ENCODE measurements at places on chromosomes 11 and 22. TPM values are rescaled to one million over a fixed set of nuclear protein-coding genes. Genes with fewer than 3 reads are reported as not detected.

GRCh38 chr22:36713436-36713835 lies 9.9 kb upstream of the CACNG2 start:
- DNase-seq, result no peak

GRCh38 chr11:64093233-64094039 lies 57.7 kb downstream of the FLRT1 start:
- DNase-seq, result no peak

DNA sequence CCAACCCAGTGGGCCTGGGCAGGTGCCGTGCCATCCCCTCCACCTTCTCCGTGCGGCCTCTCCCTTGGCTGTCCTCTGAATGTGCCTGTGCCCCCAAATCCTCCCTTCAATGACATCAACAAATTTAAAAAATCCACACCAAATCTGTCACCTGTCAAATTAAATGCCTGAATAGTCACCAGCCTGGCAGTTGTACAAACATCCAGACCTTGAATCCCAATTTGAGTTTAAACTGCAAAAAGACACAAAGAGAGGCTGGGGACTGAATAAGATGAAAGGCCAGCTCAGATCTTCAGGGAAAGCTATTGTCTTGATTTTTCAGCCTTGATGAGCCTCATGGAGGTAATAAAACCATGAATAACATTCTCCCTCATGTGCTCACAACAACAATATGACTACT lies 194.7 kb downstream of the KIRREL3 start:
- DNase-seq, result no peak

DNA sequence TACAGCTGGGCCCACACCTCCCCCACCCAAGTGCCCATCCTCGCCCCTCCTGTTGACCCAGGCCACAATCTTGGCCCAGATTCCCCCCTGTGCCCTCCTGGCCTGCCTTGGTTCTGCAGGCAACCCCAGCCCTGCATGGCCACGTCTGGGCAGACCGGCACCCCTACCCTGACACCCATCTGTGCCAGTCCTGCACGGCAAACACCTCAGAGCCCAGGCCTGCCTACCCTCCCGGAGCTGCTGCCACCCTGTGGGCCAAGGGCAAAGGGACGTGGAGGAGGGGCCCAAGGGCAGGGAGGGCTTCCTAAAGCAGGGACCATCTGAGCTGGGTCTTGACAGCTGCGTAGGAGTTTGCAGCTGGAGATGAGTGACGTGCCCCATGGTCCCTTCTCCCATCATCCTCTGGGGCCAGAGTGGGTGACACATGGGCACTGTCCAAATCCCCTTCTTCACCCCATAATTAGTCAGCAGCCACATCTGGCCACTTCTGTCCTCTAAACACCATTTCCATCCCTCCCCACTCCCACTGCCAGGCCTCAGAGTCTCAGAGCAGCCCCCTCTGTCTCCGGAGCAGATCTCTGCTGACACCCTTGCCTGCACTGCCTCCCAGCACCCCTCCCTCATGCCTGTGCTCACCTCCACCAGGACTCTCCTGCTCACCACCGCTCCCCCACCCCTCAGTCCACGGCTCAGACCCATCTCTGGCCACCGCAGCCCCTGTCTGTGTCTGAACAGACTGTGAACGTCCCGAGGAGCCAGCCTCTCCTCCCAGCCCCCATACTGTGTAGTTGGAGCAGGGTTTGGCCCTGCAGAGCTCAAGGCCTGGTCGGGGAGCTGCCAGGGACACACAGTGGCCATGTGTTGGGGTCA lies 35.6 kb upstream of the PPARA start:
- DNase-seq, result no peak

GRCh38 chr11:66469441-66469840 lies 2.7 kb downstream of the PELI3 start:
- DNase-seq, result no peak

GRCh38 chr11:73376803-73377629 lies 817 bp downstream of the RELT start:
- peak; percentile 61 for DNase-seq

- DNase-seq, result no peak
Observed at GRCh38 chr22:17851759-17852158, 77.5 kb upstream of the BID start.

DNA sequence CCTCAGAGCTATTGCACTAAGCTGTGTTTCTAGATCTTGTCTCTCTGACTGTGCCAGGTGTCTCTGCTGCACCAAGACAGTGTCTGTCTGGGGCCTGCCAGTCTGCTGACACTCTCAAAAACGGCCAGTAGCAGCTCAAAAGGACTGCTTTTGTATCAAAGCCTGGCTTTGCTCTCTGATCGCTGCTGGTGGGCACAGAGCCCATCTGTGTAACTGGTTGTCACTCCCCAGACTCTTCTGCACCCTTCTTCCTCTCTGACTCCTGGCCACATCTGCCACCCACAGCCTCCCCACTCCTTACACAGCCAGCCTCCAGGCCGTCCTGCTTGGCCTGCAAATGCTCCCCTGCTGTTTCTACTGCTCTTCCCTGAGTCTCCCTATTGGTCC lies 26.5 kb downstream of the MED15 start:
- no peak for DNase-seq

GRCh38 chr11:128936606-128937251 lies 5.9 kb downstream of the TP53AIP1 start:
- DNase-seq, result no peak

DNA sequence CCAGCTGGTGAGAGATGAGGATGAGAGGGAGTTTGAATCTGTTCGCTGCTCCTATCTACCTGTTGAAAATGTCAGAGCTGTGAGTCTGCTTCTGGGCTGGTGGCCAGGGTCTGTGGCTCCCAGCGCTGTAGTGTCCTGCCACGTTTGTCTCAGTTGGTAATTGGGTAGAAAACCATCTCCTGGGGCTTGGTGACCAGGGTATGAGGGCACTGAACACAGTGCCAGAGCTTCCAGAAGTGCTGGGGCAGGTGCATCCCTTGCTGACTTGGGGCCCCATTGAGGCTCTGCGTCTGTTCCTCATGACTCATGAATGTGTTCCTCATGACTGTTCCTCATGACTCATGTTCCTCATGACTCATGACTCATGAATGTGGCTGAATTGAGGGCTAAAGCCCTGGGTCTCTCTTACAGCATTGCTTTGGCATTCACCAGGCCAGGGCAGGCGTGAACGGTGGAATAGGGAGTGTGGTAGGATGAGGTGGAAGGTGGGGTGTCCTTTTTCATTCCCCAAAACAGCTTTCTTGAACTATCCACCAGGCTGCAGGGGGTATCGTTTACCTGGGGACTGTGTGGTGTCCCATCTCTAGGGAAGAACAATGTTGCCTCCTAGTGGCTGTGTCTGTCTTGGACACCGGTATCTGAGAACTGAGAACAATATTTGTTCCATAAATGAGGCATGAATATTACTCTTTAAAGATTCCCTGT lies 139.5 kb downstream of the COMMD9 start:
- DNase-seq, result peak; percentile 22

DNA sequence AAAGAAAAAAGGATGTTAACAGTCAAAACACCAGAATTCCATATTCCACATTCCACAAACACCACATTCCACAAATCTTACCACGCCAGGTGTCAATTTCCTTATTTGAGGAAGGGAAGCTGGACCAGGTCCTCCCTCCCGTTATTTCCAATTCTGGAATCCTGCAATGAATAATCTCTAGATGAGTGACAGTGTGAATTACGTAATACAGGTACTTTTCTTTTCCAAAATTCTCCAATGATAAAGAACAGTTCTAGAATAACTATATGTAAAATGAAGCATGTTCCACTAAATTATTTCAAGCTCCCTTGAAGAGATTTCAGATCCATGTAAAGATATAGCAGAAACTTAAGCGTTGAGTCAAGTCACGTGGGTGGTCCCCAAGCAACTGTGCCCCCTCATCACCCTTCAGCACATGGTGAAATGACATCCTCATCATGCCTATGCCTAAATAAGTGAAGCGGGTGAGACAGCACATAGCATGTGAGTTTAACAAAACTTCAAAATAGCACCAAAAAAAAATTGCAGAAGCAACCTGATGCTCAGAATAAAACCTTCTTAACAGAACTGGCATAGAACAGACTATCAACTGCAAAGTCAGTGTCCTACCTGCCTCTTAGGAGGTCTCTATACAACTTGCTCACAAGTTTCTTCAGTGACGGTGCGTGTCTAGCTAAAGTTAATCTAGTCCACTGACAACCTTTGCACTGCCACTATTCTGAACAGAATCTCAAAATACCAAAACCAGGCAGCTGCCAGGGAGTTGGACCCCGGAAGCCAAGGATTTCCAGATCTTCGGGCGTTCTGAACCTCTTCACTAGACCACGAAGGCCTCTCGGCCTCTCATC lies 876 bp downstream of the NFRKB start:
- DNase-seq, result no peak

DNA sequence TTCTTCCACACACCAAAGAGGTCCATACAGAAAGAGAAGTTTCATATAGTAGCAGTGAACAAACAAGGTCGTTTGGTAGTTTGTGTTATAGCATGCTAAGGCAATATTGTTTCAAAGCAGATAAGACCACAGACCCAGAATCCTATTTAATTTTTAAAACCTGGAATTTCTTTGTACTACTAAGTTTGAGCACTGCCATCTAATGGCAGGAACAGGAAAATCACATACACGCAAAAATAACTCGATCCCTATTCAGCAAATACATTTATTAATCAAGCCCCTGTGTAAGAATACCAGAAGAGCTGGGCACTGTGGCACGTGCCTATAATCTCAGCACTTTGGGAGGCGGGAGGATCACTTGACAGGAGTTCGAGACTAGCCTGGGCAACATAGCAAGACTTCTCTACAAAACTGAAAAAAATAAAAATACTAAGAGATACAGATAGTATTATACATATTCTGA lies 2.9 kb upstream of the BTBD10 start:
- no peak for DNase-seq

GRCh38 chr11:64870176-64870892 lies 8.1 kb downstream of the EHD1 start:
- no peak for DNase-seq

- no peak for DNase-seq
Observed at GRCh38 chr11:46020084-46020599, 97.7 kb downstream of the LARGE2 start.

DNA sequence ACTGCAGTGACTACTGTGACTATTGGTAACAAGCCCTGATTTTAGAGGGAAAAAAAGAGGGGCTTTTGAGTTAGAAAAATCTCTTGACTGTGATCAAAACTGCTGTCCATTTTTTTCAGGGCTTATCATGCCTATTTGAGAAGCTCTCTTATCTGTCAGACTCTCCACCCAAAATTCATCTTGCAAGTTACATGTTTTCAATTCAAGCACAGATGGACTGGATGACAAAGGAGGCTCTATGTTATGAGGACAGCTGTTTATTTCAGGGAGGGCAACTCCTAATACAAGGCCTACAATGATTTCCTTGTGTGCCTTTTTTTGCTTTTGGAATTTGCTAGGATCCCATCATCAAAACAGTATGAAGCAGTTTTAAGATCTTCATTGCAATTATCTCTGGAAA lies 35.2 kb upstream of the USP47 start:
- no peak for DNase-seq

- no peak for DNase-seq
Observed at GRCh38 chr22:50728523-50728931, 9.5 kb upstream of the ACR start.

DNA sequence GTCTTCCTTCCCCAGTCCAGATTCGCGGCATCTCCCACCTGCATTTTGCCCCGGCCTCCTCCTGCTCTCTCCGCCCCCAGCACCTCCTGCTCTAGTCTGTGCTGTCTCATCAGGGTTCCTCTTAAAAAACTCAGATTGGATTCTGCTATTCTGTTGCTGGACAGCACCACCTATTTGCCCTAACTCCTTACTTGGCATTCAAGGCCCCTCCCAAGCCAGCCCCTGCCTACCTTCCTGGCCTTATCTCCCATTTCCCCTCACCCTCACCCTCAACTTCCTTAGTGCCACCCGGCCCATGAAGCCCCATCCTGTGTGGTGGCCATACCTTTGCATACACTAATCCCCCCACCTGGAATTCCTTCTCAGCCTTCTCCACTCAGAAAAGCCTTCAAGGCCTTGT lies 59.9 kb upstream of the PRDM11 start:
- no peak for DNase-seq

DNA sequence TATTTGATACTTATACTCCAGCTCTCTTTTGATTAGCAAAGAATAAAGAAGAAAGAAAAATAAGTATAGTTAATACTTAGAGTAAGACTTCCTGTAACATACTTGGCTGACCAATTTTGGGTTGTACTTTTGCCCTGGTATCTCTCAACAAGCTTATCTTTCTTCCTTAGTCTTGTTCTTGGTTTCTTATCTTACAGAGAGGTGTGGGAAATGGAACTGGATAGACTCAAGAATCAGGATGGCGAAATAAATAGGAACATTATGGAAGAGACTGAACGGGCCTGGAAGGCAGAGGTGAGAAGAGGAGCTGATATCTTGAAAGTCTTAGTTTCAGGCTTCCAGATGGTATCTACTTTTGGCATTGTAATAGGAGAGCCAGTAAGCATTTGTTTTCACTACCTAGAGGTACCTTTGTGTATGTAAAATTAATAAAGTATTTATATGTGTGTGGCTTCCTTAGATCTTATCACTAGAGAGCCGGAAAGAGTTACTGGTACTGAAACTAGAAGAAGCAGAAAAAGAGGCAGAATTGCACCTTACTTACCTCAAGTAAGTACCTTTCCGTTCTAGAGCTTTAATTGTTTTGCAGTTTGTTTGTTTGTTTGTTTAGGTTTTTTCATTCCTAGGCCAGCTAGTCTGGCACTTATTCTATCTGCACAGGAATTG lies 11.3 kb upstream of the BACE1-AS start:
- no peak for DNase-seq

GRCh38 chr11:45157247-45158209 lies 11.1 kb downstream of the PRDM11 start:
- no peak for DNase-seq

DNA sequence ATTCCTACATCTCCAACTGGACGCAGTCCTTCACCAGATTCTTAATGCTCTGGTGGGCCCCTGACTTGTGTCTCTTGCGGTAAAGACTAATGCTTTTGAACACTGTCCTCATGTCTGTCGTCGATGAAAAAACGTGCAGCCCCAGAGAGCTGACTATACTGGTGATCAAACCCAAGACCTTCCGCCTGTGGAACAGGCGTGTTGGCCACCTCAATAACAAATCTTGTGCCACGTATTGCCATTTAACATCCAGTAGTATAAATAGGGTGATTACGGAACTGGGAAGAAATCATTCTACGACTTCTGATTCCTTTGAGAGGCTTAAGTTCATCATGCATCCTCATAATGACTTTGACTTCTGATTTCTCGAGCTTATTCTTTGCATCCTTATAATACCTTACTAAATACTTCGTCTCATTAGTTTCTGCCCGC lies 45.6 kb downstream of the OR4D9 start:
- no peak for DNase-seq

LARGE2 gene
- total RNA-seq, result 0.30 TPM

MYO18B gene
- 6.0 TPM for total RNA-seq

ACTN3 gene
- total RNA-seq, result 0.07 TPM

ART5 gene
- not detected for total RNA-seq

SMC1B gene
- 0.50 TPM for total RNA-seq

MYO7A gene
- total RNA-seq, result 0.30 TPM
